ENCODE measurements at places on chromosomes 7 and 10.

- no peak for DNase-seq
These were observed 19.2 kb downstream of the CFAP70 start for GRCh38 chr10:73339436-73339835.

DNA sequence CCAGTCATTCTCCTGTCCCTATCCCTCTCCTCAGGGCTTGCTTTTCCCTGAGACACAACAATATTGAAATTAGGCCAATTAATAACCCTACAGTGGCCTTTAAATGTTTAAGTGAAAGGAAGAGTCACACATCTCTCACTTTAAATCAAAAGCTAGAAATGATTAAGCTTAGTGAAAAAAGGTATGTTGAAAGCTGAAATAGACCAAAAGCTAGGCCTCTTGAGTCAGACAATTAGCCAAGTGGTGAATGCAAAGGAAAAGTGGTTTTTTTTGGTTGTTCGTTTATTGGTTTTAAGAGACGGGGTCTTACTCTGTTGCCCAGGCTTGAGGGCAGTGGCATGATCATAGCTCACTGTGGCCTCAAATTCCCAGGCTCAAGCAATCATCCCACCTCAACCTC, 9.7 kb upstream of the ATAD1 start:
- DNase-seq: no peak

- DNase-seq: no peak
These were observed 634.3 kb downstream of the PARD3 start for GRCh38 chr10:34180749-34181148.

GRCh38 chr10:13502380-13502779, 26.4 kb downstream of the BEND7 start:
- no peak for DNase-seq

GRCh38 chr7:70920876-70921275, 211.1 kb upstream of the GALNT17 start:
- DNase-seq: no peak

GRCh38 chr7:100048680-100049079, 894 bp upstream of the ZSCAN21 start:
- no peak for DNase-seq

DNA sequence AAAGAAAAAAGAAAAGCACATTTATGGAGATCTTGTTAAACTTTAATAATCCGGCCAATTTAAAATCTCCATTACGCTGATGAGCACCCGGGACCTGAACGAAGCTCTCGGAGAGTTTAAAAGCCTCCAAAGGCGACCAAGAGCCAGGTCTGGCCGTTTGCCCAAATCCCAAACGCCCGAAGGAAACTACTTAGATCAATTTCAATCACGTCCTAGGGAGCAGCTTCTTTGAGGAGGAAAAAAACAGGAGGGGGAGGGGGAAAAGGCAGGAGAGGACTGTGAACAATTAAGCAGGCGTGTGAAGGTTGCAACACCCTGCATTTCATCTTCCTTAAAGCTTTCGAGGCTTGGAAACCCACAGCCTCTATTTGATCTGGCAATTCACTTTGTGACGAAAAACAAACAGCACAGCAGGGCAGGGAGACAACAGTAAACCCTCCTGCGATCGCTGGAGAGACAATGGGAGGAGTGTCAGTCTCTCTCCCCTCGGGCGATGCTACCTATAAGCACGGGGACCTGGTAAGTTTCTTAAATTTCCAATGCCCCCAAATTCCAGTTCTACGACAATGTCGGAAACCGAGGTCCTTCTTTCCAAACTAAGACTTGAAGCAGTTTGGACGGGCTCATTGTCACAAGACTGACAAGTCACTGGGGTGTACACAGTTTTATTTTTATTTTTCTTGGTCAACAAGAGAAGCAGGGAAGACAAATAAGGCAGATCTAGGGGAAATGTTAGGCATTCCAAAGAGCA, 1.2 kb downstream of the KLF6 start:
- DNase-seq: peak; percentile 54

GRCh38 chr10:101660256-101660655, 34.7 kb downstream of the FBXW4 start:
- no peak for DNase-seq

- no peak for DNase-seq
These were observed 5.7 kb upstream of the HOXA13 start for GRCh38 chr7:27205325-27206280.

GRCh38 chr10:26486990-26487850, 49.1 kb downstream of the APBB1IP start:
- no peak for DNase-seq
